ENCODE measurements at places on chromosomes 5 and 9.

DNA sequence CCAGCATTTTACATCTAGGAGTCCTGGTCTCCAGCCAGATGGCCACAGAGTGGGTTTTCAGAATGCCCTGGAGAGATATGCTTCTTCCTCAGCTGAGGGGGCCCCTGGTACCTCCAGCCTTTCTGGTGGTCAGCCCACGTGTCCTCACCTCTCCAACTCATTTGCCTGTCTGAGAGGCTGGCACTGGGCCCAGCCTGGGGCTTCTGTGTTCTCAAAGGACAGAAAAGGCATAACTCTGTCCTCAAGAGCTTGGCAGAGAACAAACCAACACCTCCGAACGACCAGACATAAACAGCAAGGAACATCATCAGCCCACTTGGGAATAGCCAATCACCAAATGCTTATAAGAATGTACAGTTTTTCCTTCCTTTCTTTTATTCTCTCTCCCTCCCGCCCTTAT, 17.1 kb downstream of the ENG start:
- peak; percentile 65 for DNase-seq

GRCh38 chr9:137317021-137317717, 15.1 kb upstream of the NRARP start:
- DNase-seq, result no peak

DNA sequence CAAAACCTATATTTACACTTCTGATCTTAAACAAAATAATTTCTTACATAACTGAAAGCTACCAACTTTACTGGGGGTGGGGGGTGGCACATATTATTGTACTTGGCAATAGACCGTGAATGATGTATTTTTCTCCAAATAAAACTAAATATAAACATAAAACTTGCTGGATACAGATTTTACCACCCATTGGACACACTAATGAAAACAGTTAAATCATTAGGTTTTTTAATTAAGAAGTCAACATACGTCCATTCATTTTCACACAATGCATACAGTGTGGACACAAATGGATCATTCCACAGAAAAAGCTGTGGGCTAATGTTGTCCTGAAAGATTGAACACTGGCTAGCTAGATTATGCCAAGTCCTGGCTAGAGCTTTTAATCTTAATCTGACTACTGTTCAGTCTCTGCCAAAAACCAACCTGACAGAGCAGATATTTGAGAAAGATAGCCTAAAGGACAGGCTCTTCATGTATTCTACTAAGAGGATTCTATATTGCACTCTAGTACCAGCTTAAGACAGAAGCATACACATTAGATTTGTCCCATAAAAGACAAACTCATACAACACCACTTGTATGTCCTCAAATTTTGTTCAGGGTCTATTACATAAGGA, 118.1 kb downstream of the SIL1 start:
- no peak for DNase-seq

- peak; percentile 85 for DNase-seq
Measured at GRCh38 chr5:100777680-100778300, 125.3 kb downstream of the ST8SIA4 start.

DNA sequence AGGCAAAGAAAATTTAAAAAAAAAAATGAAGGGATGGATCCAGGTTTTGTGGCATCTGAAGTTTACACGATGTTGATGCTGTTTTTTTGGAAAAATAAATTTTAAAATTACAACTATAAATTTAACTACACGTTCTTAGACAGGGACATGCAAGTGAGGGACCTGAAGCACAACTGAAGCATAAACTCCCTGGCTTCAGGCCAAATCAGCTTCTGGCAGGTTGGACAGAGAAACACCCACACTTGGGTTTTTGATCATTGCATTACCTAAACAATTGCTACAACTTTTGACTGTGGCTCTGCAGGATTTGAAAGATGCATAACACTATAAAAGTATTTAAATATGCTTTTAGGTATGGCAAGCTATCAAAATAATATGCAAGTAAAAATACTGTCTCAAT, 1318.3 kb upstream of the DMAC1 start:
- no peak for DNase-seq

DNA sequence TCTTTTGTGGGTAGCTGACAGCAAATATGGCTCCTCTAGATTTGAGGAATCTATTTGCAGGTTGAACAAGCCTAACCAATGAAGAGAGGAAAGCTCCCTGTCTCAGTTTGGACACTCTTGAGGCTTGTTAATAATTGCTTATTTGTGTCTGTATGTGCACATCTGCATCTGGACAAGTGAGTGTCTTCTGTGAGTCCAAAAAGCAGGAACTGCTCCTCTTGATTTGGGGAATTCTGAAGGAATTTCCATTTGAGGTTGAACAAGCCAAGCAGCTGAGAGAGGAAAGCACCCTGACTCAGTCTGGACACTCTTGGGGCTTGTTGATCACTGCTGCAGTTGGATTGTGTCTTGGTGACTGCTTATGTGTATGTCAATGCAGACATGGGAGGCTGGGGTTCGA, 211.6 kb downstream of the DTWD2 start:
- DNase-seq, result no peak

DNA sequence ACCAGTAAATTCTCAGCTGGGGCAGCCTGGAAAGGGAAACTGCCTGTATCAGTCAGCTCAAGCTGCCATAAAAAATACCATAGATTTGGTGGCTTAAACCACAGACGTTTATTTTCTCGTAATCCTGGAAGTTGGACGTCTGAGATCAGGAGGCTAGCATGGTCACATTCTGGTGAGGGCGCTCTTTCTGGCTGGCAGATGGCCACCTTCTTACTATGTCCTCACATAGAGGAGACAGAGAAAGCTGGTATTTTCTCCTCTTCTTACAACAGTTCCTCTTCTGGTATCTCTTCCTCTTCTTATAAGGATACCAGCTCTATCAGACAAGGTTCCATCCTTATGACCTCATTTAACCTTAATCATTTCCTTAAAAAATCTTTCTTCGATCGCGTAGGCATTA, 50.5 kb upstream of the RFX3 start:
- peak; percentile 5 for DNase-seq

DNA sequence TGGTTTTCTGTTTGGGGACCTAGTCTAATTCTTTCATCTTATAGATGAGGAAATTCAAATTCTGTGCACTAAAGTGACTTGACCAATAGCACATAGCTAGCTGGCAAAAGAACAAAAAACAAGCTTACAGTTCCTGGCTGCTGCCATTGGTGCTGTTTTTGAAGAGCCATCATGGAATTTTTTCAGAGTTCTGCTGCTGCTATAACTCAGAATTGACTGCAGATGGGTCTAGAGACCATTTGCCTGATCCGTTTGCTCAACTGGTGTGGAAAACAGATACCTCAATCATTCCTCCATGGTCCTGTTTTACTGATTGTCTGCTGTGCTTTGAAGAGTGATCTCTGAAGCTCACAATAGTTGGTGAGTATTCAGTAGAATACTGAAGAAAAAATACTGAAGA, 15.2 kb downstream of the FBXL7 start:
- DNase-seq, result peak; percentile 26

DNA sequence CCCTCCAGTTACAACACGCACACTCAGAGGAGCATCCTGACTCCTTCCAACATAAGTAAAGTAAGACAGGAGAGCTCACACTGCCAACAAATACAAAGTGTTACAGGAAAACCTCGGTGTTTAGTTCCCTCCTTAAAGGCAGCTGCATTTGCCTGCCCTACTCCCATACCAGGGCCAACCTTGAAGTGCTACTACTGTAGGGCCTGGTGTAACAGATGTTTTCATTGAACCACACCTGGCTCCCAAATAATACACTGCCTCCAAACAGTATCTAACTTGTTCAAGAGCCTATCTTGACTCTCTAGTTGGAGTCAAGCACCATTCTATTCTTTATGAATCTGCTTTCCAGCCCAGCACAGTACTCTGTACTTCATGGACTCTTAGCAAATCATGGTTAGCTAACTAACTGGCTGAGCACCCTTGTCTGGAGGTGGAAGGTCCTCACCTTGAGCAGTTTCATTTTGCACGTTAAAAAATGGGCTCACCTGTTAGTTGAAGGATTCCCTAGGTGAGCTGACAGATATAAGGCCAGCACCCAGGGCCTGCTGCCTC, 34.6 kb downstream of the TTC39B start:
- DNase-seq, result no peak

DNA sequence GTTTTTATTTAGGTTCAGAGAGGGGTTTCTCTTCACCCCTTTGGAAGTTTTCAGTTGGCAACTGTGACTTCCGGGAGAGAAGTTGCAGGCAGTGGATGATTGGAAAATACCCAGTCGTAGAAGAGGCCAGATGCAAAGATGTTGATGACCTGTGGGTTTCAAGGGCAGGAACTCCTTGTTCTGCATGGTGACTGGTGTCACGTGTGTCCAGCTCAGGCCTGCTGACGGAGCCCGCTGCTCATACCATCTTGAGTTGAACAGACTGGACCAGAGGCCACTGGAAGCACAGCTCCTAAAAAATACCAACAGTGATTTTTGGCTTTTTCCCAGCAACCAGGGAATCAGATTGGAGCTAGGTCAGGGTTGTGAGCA, 243.9 kb upstream of the KLF4 start:
- peak; percentile 62 for DNase-seq

- no peak for DNase-seq
Measured at GRCh38 chr5:148735301-148735835, 81.0 kb upstream of the HTR4 start.

DNA sequence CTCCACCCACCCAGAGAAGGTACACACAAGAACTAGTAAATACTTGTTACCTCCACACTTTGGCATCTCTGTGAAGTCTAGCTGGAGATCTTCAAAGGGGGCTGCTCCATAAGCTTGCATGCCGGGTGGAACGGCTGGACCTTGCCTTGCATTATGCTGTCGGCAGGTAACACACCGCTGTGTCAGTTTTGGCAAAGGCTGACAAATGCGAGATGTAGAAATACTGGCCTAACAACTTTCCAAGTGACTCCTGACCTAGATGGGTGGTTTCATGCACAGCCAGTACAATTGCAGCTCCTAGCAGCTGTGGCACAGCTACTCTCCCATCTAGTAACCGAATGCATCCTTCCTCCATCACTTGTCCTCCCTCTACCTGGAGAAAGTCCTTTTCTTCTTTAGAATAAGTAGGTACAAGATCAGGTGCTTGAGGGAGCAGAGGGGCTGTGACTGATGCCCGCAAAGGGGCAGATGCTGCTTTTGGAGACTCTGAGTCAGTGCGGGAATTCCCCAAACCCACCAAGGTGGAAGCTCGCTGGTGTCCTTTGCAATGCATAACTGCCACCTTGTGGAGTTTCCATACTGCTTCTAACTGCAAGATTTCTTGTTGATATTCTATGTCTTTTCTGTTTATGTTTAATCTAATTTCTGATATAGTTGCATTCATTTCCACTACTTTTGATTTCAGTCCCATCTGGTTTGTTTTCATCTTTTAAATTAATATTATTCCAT, 78.4 kb downstream of the TMEM161B start:
- no peak for DNase-seq

- DNase-seq, result no peak
Measured at GRCh38 chr9:36136894-36137391, 410 bp downstream of the GLIPR2 start.

GRCh38 chr5:103561685-103562452, 720 bp downstream of the NUDT12 start:
- DNase-seq, result peak; percentile 1

DNA sequence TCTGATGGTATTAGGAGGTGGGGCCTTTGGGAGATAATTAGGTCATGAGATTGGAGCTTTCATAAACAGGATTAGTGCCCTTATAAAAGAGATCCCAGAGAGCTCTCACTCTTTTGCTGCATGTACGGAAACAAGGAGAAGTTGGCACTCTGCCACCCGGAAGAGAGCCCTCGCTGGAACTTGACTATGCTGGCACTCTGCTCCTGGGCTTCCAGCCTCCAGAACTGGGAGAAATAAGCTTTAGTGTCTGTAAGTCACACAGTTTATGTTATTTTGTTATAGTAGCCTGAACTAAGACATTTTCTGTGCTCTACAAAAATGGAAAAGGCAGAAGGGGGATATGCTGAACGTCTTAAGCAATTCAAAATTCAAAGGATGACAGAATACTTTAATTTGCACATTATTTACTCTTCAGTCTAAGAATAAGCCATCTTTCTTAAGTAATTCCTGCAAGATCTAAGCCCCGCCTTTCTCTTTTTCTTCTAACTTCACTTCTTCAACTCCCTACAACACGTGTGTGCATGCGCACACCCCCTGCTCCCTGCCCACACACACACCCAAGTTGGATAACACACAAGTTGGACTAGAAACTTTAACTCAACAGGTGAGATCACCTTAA, 17.3 kb downstream of the NFIB start:
- DNase-seq, result no peak

DNA sequence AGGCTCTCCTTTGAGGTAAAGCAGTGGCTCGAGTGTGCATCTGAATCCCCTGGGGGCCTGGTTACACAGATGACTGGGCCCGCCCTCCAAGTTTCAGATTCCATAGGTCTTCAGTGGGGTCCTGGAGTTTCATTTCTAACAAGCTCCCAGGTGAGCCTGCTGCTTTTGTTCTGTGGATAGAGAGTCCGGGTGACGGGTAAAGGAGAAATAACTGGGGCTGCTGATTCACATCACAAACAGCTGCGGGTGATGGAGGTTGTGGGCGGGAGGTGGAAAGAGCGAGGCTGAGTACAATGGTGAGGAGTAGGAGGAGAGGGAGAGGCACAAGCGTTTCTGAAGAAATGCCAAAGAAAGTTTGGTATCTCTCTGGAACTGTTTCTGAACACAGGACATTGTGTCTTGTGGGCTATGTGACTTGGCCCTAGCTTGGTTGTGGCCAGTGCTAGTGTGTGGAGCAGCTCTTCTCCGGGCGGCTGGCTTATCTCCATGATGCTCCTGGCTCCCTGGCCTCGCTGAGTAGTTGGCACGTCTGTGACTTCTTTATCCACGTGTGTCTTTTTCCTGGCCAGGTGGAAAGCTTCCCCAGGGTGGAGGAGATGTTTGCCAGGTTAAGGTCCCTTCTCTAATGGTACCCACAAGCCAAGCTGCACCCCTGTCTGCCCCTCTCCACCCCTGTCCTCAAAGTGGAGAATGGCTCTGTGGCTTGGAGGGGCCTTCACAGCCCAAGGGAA, 61.7 kb downstream of the HSPA4 start:
- peak; percentile 70 for DNase-seq

- DNase-seq, result peak; percentile 20
Measured at GRCh38 chr5:40483316-40483715, 196.4 kb upstream of the PTGER4 start.

GRCh38 chr9:114718801-114719221, 36.8 kb upstream of the TEX48 start:
- no peak for DNase-seq

GRCh38 chr5:28499766-28500290, 1461.4 kb upstream of the CDH9 start:
- DNase-seq, result no peak

DNA sequence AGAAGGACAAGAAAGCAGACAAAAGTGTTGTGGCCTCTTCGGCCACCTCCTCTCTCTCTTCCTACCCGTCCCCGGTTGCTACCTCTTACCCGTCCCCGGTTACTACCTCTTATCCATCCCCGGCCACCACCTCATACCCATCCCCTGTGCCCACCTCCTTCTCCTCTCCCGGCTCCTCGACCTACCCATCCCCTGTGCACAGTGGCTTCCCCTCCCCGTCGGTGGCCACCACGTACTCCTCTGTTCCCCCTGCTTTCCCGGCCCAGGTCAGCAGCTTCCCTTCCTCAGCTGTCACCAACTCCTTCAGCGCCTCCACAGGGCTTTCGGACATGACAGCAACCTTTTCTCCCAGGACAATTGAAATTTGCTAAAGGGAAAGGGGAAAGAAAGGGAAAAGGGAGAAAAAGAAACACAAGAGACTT, 2.4 kb downstream of the EGR1 start:
- no peak for DNase-seq

GRCh38 chr9:105319202-105319813, 74.9 kb downstream of the SLC44A1 start:
- no peak for DNase-seq

GRCh38 chr5:88979244-88979643, 96.3 kb upstream of the MEF2C start:
- peak; percentile 70 for DNase-seq
